Upper lobe of right lung (tissue), 1 donor: ENCODE measurements at places on chromosomes 3 and 15. TPM values are rescaled to one million over a fixed set of nuclear protein-coding genes. Genes with fewer than 3 reads are reported as not detected.

The SAMMSON gene
- not detected for total RNA-seq

DNA sequence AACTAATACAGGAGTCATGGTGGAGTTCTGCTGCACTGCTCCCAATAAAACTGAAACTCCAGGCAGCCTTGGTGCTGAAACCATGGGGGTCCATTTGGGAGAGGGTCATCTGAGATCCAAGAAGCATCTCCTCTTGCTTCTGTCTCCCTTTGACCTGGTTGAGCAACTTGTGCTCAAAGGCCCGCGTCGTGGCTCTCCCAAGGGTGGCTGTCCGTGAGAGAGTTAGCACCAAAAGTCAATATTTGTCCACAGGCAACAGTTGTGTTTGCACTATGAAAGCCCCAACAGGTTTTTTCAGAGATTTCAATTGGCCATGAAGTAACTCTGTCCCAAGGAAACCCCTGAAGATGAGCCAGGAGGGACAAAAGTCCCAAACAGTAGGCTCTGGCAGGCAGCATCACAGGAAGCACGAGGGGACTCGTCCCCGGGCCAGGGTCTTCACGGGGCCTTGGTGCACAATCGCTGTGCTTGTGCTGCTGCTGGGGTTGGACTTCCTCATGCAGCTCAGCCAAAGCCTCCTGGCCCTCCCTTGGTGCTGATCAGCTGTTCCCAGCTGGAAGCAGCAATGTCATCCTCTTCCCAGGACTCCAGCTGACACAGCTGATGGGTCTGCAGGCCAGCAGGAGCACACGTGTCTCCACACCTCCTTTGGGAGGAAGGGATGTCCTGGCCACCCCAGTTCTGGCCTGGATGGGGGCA, 39.4 kb upstream of the WNT5A start:
- H3K4me1 ChIP-seq, result no peaks in the 10 kb centered on the region
- no peaks in the 10 kb centered on the region for H3K27me3 ChIP-seq
- H3K36me3 ChIP-seq, result no peaks in the 10 kb centered on the region
- no peak overlapping the region for H3K4me3 ChIP-seq

- no peak for DNase-seq
- H3K36me3 ChIP-seq, result no peaks in the 10 kb centered on the region
- no peak overlapping the region for H3K4me3 ChIP-seq
- no peak overlapping the region for H3K27ac ChIP-seq
- H3K27me3 ChIP-seq, result no peaks in the 10 kb centered on the region
Measured at GRCh38 chr3:17187589-17188184, 302.9 kb downstream of the PLCL2 start.

The PROS1 gene
- 70.5 TPM for total RNA-seq

- no peaks in the 10 kb centered on the region for H3K4me1 ChIP-seq
- H3K27ac ChIP-seq, result no peak overlapping the region
- no peak overlapping the region for H3K4me3 ChIP-seq
- DNase-seq, result no peak
Measured at GRCh38 chr15:57948351-57949289, 116.9 kb downstream of the ALDH1A2 start.

DNA sequence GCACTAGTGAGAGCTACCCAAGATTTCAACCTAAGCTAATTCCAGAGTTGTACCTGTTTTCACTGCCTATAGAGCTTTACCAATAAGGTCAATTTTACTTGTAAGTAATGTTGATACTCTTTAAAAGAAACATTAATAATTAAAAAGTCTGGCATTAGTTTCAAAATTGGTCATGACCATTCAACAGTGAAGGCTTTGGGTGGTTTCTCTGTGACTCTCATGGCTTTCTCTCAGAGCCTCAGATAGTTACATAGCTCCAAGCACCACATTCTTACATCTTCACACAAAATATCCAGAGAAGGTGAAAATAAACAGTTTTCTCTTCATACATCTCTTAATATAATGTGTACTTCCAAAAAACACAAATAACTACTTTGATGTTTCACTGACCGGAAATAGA, 61.5 kb upstream of the TCF12 start:
- no peak overlapping the region for H3K4me3 ChIP-seq
- H3K4me1 ChIP-seq, result no peaks in the 10 kb centered on the region
- H3K27me3 ChIP-seq, result no peaks in the 10 kb centered on the region
- no peak for DNase-seq
- H3K27ac ChIP-seq, result no peak overlapping the region
- H3K36me3 ChIP-seq, result no peaks in the 10 kb centered on the region

DNA sequence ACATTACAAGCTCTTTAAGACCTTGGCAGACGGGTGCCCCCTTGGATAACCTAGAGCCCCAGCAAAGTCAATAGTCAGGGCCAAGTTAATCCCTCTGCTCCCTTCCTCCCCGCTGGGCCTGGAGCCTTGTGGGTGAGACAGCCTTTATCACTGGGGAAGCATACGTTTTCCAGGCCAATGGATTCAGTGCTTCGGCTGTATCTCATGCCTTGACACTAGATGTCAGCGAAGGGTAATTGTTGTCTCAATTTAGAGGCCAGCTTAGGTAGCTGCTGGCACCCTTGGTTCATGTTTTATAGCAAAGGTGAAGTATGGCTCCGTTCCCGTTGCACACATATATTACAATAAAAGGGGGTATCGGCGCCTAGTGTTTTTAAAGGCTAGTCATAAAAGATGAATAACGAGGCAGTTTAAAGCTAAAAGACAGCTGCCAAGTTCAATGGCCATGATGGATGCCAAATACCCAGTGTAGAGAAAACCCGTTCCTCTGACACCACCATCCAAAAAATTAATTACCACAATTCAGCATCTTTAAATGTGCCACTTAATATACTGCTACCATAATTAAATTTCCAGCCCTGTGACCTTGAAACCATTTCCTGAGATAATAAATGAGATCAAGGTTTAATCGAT, 52.3 kb upstream of the BNIP2 start:
- no peaks in the 10 kb centered on the region for H3K36me3 ChIP-seq
- no peaks in the 10 kb centered on the region for H3K27me3 ChIP-seq
- no peak overlapping the region for H3K4me3 ChIP-seq

DNA sequence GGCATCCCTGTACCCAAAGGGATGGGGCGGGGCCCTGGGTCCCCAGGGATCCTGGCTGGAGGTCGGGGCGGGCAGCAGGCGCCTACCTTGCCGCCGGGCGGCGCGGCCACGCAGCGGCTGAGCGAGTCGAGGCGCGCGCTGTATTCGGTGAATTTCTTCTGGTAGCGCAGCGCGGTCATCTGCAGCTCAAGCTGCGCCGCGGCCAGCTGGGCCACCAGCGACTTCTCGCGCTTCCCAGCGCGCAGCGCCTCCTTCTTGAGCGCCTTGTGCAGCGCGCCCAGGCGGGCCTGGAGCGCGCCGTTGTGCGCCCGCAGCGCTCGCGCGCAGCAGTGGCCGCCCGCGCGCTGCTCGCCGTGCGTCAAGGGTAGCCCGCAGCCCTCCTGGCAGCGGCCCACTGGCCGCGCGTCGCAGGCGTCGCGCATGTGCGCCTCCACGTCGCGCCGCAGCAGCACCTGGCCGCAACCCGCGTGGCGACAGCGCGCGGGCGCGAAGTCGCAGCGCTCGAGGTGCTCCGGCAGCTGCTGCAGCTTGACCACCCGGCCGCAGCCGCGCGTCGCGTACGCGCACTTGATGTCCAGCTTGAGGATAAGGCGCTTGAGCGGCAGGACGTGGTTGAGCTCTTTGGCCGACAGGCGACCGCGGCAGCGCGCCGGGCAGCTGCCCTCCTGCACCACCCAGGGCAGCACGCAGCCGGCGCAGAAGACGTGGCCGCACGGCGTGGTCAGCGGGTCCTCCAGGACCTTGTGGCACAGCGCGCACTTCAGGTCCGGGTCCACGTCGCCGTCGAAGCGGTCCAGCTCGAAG, 522 bp downstream of the PDZRN3 start:
- no peaks in the 10 kb centered on the region for H3K4me1 ChIP-seq
- H3K4me3 ChIP-seq, result peak overlapping the region; percentile 55
- peak overlapping the region; percentile 72 for H3K27ac ChIP-seq
- no peaks in the 10 kb centered on the region for H3K36me3 ChIP-seq

The RTP3 gene
- not detected for total RNA-seq

DNA sequence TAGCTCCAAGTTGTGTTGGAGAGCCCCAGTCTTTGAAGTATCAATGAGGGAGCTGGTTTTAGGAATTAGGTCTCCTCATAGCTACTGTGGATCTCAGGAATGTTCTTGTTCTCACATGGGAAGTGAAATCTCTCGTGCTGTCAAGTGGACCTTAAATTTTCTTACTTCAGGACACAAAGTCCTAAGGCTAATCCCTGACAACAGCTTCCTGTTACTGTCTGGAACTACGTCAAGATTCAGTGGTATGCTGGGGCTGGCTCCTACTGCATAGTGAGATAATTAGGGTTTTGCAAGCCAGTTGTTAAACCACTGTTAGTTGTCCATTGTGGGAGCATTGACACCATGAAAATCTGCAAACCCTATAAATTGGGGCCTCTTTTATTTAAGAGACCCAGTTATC, 22.8 kb downstream of the MESP1 start:
- H3K27ac ChIP-seq, result peak overlapping the region; percentile 11
- no peaks in the 10 kb centered on the region for H3K27me3 ChIP-seq
- no peaks in the 10 kb centered on the region for H3K4me1 ChIP-seq
- no peaks in the 10 kb centered on the region for H3K36me3 ChIP-seq

- no peak overlapping the region for H3K27ac ChIP-seq
- no peak for DNase-seq
- no peak overlapping the region for H3K4me3 ChIP-seq
Measured at GRCh38 chr3:34793057-34793456, 846.3 kb upstream of the ARPP21 start.

DNA sequence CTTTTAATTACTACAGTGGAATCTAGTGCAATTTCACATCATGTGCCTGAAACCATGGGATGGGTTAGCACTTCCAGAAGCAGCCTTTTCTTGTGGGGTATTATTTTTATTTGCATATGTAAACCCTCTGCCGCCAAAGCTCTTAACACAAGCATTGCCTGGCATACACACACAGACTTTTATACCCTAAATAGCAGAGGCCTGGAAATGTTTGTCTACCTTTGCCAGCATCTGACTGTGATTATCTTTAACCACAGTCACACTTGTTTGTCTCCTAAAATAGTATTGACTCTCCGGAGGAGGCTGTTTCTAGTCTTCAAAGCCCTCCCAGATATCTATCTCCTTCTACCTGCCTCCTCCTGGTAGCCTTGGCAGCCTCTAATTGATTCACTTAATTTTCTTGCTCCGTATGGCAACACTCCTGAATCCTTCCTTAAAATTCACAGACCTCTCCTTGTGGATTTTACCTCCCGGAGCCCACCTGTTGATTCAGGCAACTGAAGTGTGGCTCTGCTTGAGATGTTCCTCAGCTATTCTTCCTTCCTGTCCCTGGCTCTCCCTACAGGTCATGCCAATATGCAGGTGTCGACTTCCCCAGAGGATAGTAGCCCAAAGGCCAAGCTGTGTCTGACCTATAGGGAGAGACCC, 127.1 kb upstream of the UMPS start:
- DNase-seq, result no peak
- no peak overlapping the region for H3K4me3 ChIP-seq
- H3K4me1 ChIP-seq, result no peaks in the 10 kb centered on the region
- no peak overlapping the region for H3K27ac ChIP-seq

The NR2E3 gene
- 0.26 TPM for total RNA-seq

The GNAT1 gene
- not detected for total RNA-seq

DNA sequence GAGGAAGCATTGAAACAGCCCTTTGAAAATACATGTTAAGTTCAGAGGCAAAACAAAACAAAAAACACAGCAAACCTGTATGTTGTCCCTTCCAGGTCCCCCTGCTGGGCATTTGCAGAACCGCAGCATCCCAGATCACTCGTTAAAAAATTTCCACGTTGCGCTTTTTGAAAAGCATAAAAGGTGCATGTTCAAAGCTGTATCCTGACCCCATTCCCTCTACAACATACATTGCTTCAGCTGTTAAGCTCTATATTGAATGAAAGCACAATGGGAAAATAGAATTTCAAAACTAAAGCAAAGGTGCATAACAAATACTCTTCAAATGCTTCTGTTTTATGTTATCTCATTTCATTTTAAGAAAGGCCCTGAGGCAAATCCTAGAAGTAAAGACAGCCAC, 328.3 kb downstream of the THSD4 start:
- H3K27ac ChIP-seq, result no peak overlapping the region
- peak; percentile 78 for DNase-seq
- H3K36me3 ChIP-seq, result no peaks in the 10 kb centered on the region
- H3K4me1 ChIP-seq, result peaks cover 19% of the 10 kb centered on the region
- H3K4me3 ChIP-seq, result no peak overlapping the region
- H3K27me3 ChIP-seq, result no peaks in the 10 kb centered on the region

GRCh38 chr3:123024056-123024455, 3.5 kb downstream of the SEMA5B start:
- H3K4me3 ChIP-seq, result no peak overlapping the region
- no peak overlapping the region for H3K27ac ChIP-seq
- H3K27me3 ChIP-seq, result peaks cover 32% of the 10 kb centered on the region
- DNase-seq, result no peak
- peaks cover 30% of the 10 kb centered on the region for H3K4me1 ChIP-seq

The STARD9 gene
- 15.4 TPM for total RNA-seq

The ARL8B gene
- total RNA-seq, result 91.5 TPM

The SH2D7 gene
- not detected for total RNA-seq

DNA sequence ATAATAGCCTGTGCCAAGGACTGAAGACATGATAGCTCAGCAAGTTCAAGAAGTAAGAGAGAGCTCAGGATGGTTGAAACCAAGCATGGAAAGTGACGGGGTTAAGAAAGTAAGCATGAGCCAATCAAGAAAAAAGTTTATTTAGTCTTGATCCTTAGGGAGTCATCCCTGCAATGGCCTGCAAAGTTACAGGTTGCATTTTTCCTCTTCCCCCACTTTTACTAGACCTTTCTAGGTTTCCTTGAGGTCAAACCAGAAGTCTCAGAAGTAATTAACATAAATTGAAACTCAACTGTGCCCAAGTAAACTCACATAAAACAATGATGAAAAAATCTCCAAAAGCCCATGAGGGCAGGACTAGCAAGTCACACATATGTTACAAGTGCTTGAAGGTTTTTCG, 250.9 kb downstream of the MAGI1 start:
- H3K27me3 ChIP-seq, result no peaks in the 10 kb centered on the region
- no peak overlapping the region for H3K27ac ChIP-seq
- H3K4me1 ChIP-seq, result peaks cover 14% of the 10 kb centered on the region
- DNase-seq, result no peak

DNA sequence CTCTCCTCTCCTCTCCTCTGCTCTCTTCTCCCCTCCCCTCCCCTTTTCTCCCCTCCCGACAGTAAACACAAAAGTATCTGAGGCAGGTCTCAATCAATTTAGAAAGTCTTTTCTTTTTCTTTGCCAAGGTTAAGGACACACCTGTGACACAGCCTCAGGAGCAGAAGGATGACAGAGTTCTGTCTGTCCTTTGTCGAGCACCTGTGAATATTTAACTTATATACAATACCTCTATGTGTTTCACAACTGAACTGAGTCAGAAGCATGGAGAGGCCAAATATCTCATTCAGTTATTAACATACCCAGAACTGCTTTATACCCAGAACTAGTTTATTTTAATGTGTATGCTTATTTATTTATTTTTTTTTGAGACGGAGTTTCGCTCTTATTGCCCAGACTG, 81.1 kb upstream of the ROBO1 start:
- H3K27ac ChIP-seq, result no peak overlapping the region
- H3K36me3 ChIP-seq, result no peaks in the 10 kb centered on the region
- H3K27me3 ChIP-seq, result no peaks in the 10 kb centered on the region
- DNase-seq, result no peak

GRCh38 chr3:142626971-142627370, 30.8 kb downstream of the PLS1 start:
- H3K27me3 ChIP-seq, result no peaks in the 10 kb centered on the region
- H3K4me3 ChIP-seq, result no peak overlapping the region
- H3K36me3 ChIP-seq, result no peaks in the 10 kb centered on the region
- DNase-seq, result no peak
- H3K4me1 ChIP-seq, result no peaks in the 10 kb centered on the region

The EDC3 gene
- 31.5 TPM for total RNA-seq

The CYP1A2 gene
- 0.32 TPM for total RNA-seq

- H3K4me1 ChIP-seq, result peaks cover 9% of the 10 kb centered on the region
- H3K27ac ChIP-seq, result no peak overlapping the region
Measured at GRCh38 chr15:35549567-35549966, 3.6 kb upstream of the DPH6 start.

The IL16 gene
- 39.3 TPM for total RNA-seq
